HFFc6 (cell line): ENCODE measurements at places on chromosomes 6 and 20. TPM values are rescaled to one million over a fixed set of nuclear protein-coding genes. Genes with fewer than 3 reads are reported as not detected.
A peak's percentile ranks its signal among the peaks of the same experiment; 100 is the strongest.

The IL17A gene
- not detected in 3 replicates for total RNA-seq

The CDH4 gene
- 5.7 to 11.7 TPM (median 5.9 TPM) in 3 replicates for total RNA-seq

DNA sequence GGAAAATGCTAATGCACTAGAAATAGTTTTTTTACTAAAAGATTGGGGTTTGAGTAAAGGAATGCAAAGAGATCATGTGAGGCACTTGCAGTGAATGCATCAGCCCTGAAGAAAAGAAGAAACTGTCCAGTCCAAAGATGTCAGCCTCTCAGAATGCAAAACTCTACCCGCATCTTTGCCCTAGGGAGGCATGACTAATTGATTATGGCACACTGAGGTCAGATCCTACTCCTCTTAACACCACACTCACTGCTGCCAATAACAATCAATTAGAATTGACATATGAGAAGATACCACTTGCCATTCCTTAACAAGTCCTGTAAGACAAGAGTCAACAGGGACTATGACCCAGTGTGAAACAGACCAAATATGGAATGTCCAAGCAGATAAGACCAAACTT, 262.3 kb upstream of the PLN start:
- H3K4me1 ChIP-seq, result peaks cover 13% of the 10 kb centered on the region; the same call in 1 of the 2 replicates
- H3K36me3 ChIP-seq, result no peaks in the 10 kb centered on the region
- DNase-seq, result no peak
- H3K27ac ChIP-seq, result no peak overlapping the region
- no peak overlapping the region for H3K4me3 ChIP-seq

DNA sequence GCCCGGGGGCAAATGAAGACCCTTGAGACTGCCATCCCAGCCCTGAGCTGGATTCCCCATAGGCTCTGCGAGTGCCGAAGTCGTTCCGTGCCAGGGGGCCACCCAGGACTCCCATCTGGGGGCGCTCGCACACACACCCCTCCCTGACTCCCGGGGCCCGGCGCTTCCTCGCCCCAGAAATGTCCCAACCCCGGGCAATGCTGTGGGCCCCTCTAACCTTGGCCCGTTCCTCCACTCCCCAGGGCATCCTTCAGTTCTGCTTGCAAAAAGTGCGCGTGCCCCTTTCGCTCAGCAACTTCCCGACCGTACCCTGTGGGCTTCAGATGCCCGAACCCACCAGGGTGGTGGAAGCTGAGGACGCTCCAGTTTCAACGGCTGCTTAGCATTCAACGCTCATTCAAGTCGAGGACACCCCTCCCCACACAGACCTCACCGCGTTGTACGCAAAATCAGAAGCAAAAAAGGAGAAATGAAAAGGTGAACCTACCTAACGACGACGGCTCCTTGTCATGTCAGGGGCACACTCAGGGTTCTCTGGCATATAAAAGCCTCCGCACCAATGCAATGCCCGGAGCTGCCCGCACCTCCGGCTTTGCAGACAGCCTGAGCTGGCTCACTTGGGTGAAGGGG, 25.3 kb downstream of the RIPOR2 start:
- peak overlapping the region; percentile 93 for H3K4me3 ChIP-seq
- peak overlapping the region; percentile 75 for H3K27ac ChIP-seq
- DNase-seq, result no peak
- H3K4me1 ChIP-seq, result peaks cover 48% of the 10 kb centered on the region

DNA sequence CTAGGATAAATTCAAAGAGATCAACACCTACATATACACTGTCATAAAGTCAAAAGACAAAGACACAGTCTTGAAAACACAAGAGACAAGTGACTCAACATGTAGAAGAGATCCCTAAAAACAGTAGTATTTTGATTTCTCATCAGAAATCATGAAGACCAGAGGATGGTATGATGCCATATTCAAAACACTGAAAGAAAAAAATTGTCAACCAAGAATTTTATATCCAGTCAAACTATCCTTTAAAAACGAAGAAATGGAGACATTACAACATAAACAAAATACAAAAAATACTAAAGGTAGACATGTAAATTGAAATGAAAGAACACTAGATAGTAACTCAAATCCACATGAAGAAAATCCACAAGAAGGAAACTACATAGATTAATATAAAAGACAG, 27.3 kb upstream of the HBS1L start:
- no peak overlapping the region for H3K4me3 ChIP-seq
- H3K36me3 ChIP-seq, result peaks cover 11% of the 10 kb centered on the region
- no peak for DNase-seq
- no peak overlapping the region for H3K27ac ChIP-seq
